ENCODE measurements at places on chromosomes 12 and 14.

DNA sequence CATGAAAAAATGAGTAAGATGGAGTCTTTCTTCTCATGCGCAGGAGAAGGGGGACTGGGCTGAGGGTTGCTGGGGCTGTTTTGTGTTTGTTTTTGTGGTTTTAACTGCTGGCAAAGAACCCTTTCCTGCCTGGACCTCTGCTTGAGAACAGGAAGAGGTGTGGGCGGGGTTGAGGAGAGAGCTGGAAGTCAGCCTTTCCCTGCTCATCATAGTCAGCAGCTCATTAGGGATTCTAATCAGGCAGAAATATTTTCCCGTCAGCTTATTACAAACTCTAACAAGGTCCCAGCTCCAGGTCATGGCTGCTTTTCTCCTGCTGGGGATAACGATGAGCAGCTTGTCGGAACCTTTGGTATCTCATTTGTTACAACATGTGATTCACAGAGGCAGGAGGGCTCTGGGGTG is 185.0 kb upstream of the NRXN3 start:
- no peak for DNase-seq

DNA sequence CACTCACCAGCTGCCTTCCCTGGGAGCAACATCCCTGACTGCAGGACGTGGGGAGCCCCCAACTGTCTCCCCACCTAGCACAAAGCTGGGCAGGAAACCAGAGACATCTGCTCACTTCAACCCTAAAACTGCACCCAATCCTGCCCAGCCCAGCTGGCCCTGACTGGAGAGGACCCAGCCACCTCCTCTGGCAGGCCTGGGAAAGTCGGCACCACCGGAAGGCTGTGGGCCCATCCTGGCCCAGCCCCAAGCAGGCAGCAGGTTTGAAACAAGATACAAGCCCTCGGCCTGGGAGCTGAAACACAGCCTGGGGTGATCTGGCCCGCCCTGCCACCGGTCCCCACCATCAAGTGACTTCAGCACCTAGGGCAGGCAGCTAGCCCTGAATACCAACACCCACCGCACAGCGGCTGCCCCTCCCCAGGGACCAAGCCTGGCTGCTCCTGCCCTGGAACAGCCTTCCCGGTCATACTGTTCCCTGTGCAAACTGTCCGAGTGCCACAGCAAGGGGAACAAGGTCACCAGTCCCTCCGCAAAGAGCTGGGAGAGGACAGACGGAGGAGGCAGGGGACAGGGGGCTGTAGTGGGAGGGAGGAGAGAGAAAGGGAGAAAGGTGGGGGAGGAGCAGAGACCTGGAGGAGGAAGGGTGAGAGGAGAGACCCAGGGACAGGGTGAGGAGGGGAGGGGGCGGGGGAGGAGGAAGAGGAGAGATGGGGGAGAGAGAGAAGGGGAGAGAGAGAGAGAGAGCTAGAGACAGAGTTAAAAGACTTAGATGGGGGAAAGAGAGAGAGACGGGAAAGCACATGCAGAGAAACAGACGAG is 115.7 kb downstream of the RFLNA start:
- DNase-seq, result no peak

DNA sequence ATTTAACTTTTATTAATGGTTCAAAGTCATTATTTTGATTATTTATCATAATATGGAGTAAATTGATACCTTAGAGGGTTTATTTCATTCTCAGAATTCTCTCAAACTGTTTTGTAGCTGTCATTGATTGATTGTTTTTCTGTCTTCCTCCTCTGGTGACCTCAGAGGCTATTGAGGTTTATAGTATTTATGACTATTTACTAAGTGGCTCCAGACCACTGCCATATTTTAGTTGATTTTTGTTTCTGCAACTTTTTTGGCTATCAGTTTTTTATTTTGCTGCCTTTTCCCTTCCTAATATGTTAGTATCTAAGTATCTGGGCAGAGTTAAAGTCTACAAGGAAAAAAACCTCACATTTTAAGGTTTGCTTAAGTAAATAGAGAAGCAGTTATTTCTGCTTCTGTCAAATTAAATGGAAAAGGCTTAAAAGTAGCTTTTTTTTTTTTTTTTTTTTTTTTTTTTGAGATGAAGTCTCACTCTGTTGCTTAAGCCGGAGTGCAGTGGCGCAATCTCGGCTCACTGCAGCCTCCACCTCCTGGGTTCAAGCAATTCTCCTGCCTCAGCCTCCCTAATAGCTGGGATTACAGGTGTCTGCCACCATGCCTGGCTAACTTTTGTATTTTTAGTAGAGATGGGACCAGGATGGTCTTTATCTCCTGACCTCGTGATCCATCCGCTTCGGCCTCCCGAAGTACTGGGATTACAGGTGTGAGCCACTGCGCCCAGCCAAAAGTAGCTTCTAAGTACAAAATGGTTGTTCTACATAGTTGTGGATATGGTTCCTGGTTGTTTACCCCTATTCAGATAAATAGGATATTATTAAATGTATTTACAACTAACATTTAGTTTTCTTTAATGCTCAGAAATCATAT is 8.2 kb downstream of the MDM2 start:
- no peak for DNase-seq

DNA sequence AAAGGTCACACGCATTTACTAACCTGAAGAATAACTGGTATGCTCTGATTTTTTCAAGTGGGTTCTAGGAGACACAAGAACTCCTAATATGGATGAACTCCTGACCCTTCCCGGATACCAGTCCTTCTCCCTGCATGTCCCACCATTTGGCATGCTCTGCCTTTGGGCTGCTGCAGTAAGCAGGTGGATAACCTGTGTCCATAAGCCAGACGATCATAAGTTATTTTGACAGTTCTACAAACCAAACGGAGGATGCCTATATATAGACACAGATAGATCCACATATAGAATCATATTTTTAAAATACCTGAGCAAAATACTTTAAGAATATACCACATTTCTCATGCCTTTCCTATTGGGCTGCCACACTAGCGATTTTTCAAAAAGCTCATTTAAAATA is 49.4 kb downstream of the TMTC1 start:
- no peak for DNase-seq

DNA sequence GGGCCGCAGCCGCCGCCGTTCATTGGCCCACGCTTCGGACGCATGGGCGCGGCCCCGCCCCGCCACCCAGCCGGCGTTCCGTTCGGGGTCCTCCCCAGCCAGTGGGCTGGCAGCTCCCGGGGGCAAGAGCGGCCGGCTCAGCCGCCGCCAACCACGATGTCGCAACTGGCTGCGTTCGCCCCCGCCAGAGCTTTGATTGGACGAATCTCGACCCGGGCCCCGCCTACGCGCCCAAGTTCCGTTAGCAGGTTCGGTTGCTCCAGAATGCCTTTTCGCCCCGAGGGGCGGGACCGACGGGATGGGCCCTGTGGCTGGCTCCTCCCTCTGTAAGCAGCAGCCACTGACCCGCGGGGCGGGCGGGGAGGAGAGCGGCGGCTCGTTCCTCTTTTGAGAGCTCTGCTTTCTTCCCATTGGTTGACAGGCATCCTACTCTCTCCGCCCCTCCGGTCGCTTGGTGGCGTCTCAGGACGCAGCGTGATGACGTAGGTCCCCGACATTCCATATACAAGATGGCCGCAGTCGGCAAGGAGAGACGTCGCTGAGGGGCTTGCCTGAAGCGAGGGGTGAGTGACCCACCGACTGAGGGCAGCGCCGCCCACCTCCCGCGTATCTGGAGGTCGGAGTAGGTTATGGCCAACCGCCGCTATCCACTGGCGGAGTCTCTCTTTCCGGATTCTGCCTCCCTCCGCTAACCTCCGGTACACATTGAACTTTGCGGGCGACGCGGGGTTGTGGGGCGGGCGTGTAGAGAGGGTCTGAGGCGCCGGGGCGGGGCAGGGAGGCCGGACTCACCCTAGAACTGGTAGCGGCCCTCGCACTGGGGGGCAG is at the start of gene CCNK:
CCNK (plus strand) TSS at position 493 of the 828 bp plus-strand sequence. CDS start 11,269 bp downstream, outside the sequence.
- DNase-seq, result peak; percentile 100

DNA sequence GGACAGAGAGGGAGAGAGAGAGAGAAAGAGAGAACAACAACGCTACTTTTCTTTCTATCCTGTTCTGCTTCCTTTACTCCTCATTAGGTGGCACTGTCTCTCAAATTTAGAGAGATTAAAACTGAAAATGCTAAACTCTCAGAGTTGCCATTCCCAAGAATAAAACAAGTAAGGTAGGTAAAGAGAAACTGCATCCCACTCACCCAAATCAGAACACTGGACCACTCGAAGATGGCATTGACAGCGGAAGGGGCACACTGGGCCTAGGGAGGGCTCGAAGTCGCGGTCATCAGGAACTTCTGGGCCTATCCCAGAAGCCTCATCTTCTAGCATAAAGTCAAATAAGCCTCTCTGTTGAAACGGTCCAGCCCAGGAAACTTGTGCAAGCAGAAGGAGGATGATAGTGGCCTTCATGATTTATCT is 4.5 kb downstream of the DCN start:
- no peak for DNase-seq

DNA sequence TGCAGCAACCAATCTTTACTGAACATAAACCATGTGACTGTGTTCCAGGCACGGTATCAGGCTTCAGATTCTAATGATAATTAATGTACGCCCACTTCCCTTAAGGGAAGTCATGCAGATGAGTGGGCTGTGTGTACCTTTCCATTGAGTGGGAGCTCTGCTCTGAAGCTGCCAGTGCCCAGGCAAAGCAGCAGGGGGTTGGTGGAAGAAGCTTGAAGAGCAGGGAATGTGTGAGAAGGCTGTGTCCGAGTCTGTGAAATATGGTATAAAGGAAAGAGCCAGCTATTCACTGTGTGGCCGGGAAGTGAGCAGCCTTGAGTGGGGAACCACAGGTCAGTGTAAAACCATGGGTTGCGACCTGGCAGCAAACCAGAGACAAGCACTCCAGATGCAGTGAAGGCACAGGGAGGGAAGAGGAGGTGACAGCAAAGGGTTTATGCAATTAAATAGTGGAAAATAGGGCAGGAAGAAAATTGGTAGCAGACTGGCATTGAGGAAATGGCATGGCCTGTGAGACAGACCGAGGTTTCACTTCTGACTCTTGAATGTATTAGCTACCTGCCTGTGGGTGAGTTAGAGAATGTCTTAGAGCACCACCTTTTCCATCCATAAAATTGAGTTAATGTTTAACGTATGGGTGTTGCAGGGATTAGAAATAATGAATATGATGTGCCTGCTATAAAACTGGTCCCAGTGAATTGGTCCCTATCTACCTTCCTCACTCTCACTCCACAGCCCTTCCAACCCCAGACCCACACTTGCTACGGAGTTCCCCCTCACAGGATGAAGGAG is 116.4 kb downstream of the NTF3 start:
- DNase-seq, result no peak

DNA sequence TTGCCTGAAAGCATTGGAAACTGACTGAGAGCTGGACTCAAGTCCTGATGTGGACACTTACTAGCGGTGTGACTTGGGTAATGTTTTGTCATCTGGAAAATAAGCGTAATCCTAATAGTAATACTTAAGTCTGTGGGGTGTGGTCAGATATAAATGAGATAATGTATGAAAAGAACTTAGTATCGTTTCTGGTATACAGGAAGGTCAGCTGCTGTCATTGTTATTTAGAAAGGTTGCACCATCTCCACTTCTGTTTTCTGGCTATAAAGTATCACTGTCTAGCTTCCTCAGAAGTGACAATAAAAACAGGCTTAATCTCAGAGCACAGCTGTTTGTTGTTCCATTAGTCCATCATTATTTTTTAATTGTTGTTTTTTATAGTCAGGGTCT is 34.1 kb upstream of the TUBA1C start:
- DNase-seq, result no peak

- no peak for DNase-seq
Observed at GRCh38 chr12:59895166-59895775, 299.4 kb downstream of the SLC16A7 start.

DNA sequence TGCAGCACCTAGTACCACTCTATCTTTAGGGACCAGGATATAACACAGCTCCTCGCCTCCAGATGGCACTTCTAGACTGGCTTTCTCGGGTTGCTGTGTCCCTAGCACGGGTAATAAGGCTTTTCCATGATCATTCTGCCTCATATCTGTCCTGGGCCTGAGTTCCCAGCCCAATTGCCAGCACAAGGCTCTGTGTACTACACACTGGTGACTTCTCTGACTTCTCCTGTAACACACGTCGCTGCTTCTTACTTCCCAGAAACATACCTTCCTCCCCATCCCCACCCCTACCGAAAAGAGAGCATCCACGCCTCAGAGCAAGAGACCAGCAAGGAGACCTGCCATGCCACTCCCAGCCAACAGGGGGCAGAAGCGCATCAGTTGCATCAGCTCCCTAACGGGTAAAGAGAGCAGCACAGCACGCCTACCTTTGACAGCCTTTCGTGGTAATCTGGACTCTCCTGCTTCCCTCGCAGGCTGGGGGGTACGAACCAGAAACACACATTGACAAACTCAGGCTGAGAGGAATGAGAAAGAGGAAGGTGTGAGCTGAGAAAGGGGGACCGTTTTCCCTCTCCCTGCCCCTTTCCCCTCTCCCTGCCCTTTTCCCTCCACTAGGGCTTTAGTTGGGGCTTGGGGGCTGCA is 21.2 kb upstream of the ZNF740 start:
- peak; percentile 90 for DNase-seq

DNA sequence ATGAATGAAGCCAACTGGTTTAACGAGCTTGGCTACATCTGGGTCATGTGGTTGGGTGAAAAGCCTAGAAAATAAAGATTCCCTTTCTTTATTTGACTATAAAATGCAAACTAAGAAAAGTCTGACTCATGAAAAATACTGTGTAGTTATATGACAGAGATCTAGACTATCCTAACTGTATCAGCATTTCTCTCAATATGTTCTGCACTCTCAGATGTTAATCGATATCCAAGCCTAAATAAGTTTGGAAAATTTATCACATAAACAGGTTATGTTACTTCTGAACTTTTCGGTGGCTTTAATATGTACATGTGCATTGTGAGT is 133.1 kb downstream of the DAAM1 start:
- DNase-seq, result no peak

DNA sequence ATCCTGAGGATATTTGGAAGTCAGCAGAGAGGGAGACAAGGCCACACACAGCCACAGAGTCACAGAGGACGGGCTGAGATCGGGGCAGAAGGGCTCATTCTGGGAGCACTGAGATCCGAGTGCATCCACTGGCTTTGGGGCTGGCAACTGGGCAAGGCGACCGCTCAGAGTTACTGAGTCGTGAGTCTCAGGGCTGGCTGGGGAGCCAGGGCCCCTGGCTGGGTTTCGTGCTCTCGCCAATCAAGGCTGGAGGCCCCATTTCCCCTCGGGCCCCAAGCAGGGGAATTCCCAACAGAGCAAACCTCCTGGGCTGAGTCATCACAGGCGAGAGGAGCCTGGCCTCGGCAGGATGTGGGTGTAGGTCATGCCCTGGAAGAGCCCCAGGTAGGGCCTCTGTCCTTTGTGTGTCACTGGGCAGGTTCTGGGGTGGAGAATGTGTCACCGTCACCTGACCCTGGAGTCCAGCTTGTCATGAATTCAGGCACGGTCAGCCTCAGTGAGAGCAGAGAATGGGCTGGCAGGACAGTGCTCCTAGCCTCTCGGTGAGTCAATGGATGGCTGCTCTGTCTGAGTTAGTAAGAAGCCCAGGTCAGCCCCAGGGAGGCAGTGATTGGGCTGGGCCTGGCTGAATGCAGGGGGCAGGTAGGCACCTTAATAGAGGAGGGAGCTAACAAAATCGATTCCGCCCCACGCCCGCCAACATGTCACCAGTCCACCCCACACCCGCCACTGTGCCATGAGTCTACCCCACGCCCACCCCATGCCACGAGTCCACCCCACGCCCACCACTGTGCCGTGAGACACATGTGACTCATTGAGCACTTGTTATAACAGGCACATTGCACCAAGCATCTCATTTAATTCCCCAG is 16.9 kb downstream of the ASB2 start:
- peak; percentile 92 for DNase-seq

- no peak for DNase-seq
Observed at GRCh38 chr14:75558440-75558839, 20.0 kb upstream of the FLVCR2 start.

- no peak for DNase-seq
Observed at GRCh38 chr14:100405760-100406455, 82.8 kb downstream of the SLC25A47 start.

- DNase-seq, result no peak
Observed at GRCh38 chr12:78002878-78003277, 172.2 kb downstream of the NAV3 start.
